ENCODE measurements at places on chromosomes 3 and 15. TPM values are rescaled to one million over a fixed set of nuclear protein-coding genes. Genes with fewer than 3 reads are reported as not detected.

Gene C3orf49
- total RNA-seq = not detected

Gene FETUB
- not detected for total RNA-seq

Gene ASB14
- total RNA-seq = not detected

Gene PLXNA1
- 61.2 TPM for total RNA-seq

Gene GCHFR
- 4.7 TPM for total RNA-seq

Gene C15orf62
- total RNA-seq = not detected

Gene TM6SF1
- 27.3 TPM for total RNA-seq

Gene EOMES
- 7.1 TPM for total RNA-seq

Measured in temporal lobe (tissue), 4 donors.